ENCODE measurements at places on chromosomes 3 and 15. TPM values are rescaled to one million over a fixed set of nuclear protein-coding genes. Genes with fewer than 3 reads are reported as not detected.

Gene WDR72
- total RNA-seq = not detected

Gene GPR62
- not detected for total RNA-seq

Gene CKMT1B
- not detected for total RNA-seq

Gene GPR27
- total RNA-seq = not detected

Gene STAC
- total RNA-seq = 1.2 TPM

Gene PATL2
- total RNA-seq = not detected

Gene ZIC1
- total RNA-seq = 18.9 TPM

Gene BRPF1
- total RNA-seq = 18.4 TPM

Gene GREM1
- not detected for total RNA-seq

Gene TRIM42
- total RNA-seq = not detected

Gene RBP2
- not detected for total RNA-seq

Gene EPHB1
- not detected for total RNA-seq

GRCh38 chr15:33797651-33798050, 170.6 kb upstream of the CHRM5 start:
- no peak for DNase-seq

GRCh38 chr15:64134345-64134829, 17.1 kb upstream of the SNX22 start:
- no peak for DNase-seq

DNA sequence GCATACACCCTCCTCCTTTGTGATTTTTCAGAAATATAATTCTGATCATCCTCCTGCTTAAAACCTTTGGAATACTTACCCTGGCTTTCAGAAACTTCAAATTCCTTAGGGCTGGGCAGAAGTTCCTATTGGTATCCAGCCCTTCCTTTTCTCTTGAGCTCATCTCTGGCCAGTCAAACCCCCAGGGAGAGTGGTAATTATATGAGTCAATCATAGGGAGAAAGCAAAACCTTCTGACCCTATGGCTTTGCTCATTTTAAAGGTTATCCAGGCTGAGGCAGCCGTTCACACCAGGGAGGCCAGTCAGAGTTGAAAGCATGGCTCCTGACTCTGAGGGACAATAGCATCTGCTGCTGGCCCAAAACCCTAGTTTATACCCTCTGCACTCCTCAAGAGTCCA, 23.9 kb upstream of the CTNNB1 start:
- DNase-seq = no peak

GRCh38 chr3:71616571-71617021, 33.1 kb upstream of the FOXP1 start:
- DNase-seq = no peak

- no peak for DNase-seq
Observed at GRCh38 chr15:33028495-33028894, 166.0 kb downstream of the FMN1 start.

GRCh38 chr3:131067983-131068382, 41.3 kb downstream of the NEK11 start:
- DNase-seq = no peak

DNA sequence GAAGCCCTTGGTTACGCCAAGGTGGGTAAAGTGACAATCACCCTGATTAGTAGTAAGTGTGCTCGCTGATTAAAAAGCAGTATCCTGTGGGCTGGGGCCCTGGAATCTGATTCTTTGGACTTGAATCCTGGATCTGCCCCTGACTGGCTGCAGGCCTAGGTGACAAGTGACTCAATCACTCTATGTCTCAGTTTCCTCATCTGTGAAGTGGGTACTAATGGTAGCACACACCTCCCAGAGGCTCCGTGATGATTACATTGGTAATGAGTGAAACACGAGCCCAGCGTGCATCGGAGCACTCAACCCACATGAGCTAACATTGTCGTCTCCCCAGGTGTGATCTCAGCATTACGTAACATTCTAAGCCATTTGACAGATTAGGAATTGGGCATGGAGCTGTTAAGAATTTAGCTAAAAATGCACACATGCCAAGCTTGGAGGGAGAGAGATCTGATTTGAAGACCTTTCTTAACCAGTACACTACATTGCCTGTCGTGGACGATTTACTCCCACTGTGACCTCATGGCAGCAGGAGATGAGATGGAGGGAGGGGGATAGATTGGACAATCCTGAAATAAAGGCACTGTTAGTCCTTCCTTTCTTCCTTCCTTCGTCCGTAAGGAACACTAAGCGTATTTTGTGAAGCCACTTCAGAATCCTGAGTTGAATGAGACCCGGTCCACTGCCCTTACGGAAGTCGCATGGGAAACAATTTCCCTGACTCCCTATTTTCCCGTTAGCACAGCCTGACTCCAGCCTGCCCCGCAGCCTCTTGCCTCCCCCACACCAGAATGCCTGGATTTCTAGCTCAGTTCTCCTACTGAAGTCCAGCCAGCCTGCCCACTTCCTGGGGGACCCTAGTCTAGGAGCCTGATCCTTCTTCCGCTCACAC, 32.1 kb downstream of the MGLL start:
- no peak for DNase-seq

- no peak for DNase-seq
Observed at GRCh38 chr3:184553385-184553784, 8.2 kb upstream of the EPHB3 start.

DNA sequence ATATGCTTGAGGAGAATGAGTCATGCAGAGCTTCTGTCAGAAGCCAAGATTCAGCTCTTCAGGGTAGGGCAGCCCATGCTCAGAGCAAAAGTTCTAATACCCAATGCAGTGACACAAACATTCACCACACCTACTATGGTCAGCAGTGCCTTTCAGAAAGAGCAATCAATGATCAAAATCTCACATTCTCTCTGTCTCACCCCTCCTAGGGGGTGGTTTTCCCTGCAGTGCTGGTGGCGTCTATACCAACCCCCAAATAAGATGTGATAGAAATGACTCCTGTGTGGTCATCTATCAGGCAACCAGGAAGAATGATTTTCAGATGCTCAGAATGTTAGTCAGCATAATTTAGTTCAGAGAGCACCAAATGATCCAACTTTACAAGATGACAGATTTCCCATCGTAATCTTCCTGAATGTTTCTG, 385.3 kb downstream of the NTRK3 start:
- peak; percentile 25 for DNase-seq

DNA sequence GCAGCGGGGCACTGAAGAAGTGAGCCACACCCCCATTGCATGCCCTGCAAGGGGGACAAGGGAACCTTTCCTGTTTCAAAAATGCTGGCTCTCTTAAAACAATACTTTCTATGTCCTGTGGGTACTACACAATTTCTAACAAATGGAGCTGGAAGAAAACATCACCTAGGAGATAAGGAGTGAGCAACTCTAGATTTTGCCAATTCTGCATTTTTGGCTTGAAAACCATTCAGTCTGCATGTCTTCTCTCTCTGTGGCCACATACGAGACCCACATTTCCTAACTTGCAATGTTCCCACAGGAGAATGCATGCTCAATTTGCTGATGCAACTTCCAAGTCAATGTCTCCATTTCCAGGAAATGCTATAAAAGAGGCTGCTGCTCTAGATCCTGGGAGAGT, 662.0 kb downstream of the SQOR start:
- no peak for DNase-seq

- no peak for DNase-seq
Observed at GRCh38 chr3:186383026-186383993, 21.3 kb upstream of the DGKG start.

DNA sequence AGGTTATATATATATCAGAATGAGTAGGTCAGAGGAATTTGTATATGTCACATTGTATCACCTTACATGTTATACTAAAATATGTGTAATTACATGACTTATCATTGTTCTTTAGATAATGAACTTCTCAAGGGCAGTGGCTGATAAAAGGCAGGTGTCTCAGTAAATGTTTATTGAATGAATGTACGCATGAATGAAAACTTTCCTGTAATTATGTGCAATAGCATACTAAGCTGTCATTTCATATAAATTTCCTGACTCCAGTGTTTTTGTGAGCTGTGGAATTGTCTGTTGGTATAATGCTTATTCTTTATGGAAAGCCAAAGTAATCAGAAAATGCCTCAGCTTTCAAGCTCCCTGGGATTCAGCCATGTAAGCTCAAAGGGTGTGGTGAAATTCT, 4.2 kb downstream of the TBC1D23 start:
- no peak for DNase-seq

GRCh38 chr3:70386846-70387245, 74.4 kb upstream of the MDFIC2 start:
- no peak for DNase-seq

DNA sequence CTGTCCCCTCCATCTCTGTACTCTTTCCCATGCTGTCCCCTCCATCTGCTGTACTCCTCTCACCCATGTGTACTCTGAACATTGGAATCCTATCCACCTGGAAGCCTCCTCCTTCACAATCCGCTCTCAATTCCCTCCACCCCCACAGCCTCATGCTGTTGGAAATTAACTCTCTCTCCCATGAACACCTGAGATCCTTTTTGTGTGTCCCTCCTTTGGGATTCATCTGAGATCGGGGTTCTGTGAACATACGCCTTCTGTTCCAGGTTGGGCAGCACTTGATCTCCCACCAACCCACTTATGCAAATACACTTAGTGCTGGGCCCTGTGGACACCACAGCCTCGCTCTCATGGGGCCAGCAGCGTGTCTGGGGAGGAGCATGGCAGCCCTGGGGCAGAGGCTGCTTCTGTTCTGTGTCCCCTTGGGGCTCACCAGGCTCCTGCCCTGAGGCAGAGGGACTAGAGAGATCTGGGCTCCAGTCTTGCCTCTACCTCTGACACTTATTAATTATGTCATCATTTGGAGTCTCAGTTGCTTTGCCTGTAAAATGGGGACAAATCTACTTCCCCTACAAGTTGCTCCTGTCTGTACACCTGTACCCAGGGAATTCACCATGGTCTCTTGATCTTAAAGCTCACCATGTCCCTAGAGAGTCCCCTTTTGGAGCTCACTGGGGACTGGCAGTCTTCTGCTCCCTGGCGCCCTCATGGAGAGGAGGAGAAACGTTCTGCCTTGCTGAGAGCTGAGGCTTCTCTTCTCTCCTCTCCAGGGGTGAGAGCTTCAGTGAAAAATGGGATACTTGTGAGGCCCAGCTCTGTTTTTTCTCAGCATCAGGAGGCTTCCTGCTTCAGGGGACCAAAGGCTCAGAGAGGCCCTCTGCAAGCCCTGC, 42.7 kb downstream of the ITGA11 start:
- DNase-seq = no peak

DNA sequence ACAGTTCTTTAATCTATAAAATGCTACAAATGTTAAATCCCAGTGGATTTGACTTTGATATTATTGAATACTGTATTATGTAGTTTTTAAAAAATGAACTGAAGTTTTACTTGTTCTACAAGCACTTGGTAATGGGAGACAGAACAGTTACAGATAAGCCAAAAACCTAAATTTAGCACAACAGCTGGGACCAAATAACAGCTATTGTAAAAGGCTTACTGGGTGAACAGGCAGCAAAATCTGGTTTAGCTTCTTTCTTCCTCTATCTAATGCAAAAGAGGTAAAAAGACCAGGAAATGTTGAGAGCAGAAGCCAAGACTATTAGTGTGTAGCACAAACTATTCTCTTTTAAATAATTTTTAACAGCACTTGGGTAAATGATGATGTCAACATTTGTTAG, 1.6 kb upstream of the ATOSA start:
- no peak for DNase-seq

- DNase-seq = no peak
Observed at GRCh38 chr15:64635499-64636495, 139.6 kb downstream of the RBPMS2 start.

GRCh38 chr3:16886303-16886683, 1.5 kb downstream of the PLCL2 start:
- DNase-seq = no peak

GRCh38 chr3:194255252-194256039, 95.7 kb downstream of the CPN2 start:
- no peak for DNase-seq

GRCh38 chr3:195908694-195909581, 587 bp upstream of the TNK2 start:
- DNase-seq = no peak

DNA sequence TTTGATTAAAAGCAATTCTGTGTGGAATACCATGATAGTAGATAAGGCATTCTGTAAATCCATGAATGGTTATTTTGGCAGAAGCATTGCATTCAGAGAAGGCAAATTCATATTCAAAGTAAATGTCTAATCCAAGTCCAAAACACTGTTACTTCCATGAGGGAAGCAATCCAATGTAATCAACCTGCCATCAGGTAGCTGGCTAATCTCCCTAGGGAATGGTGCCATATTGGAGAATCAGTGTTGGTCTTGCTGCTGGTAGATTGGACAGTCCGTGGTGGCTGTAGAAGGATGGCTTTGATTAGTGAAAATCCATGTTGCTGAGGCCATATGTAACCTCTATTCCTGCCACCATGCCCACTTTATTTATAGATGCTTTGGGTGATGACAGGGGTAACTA, 72.1 kb upstream of the TNIK start:
- DNase-seq = no peak

GRCh38 chr15:81166636-81167305, 29.9 kb upstream of the IL16 start:
- no peak for DNase-seq

DNA sequence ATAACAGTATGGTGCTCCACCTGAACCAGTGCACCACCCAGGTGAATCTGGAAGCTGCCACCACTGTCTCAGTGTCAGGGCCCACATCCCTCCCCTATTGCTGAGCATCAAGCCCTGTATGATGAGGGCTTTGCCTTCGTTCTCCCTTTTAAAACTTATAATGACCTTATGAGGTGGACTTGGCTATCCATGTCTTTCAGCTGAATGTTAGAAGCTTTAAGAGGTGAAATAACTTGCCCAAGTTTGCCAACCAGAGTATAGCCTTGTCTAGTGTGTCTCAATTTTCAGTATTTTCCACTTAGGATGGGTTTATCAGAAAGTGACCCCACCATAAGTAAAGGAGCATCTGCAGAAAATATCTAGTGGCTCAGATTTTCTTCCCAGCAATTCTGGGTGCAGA, 87.8 kb downstream of the SHOX2 start:
- DNase-seq = no peak

GRCh38 chr3:14256046-14256445, 77.4 kb downstream of the LSM3 start:
- no peak for DNase-seq

DNA sequence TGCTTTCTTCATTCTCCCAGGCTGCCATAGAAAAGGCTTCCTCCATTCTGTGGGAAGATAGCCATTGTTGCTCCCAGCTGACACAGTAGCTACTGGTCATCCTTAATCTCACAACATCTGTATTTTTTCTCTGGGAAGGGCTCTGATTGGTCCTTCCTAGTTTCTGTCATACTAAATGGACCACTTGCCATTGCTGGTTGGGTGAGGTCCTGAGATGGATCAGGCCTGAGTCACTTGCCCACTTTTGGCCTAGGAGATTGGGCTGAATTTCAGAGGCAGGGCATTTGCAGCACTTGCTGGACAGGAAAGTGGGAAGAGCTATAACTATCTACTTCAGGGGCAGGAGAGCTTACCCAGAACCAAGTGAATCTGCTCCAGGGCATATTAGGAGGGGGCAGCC, 106.5 kb upstream of the PROK2 start:
- no peak for DNase-seq

- no peak for DNase-seq
Observed at GRCh38 chr3:191350396-191351090, 20.2 kb upstream of the UTS2B start.

GRCh38 chr3:48180021-48180420, 8.2 kb downstream of the CDC25A start:
- no peak for DNase-seq
